IgD-negative memory B cell (primary cell): ENCODE measurements at places on chromosomes 13 and 19. TPM values are rescaled to one million over a fixed set of nuclear protein-coding genes. Genes with fewer than 3 reads are reported as not detected.

Gene ZIK1
- polyA plus RNA-seq = 9.9 TPM

Gene CERS4
- polyA plus RNA-seq = 38.0 TPM

Gene C19orf81
- 1.3 TPM for polyA plus RNA-seq

Gene GAPDHS
- polyA plus RNA-seq = not detected

Gene MCEMP1
- polyA plus RNA-seq = 0.73 TPM

Gene PEG3
- polyA plus RNA-seq = not detected

Gene RNF225
- polyA plus RNA-seq = not detected

Gene MYO1F
- 40.9 TPM for polyA plus RNA-seq

Gene ZNF836
- 14.0 TPM for polyA plus RNA-seq

Gene ADGRE3
- not detected for polyA plus RNA-seq

Gene KLK1
- polyA plus RNA-seq = 15.5 TPM

Gene FBXO46
- 23.7 TPM for polyA plus RNA-seq

Gene FXYD1
- polyA plus RNA-seq = 7.1 TPM

Gene SIAH3
- polyA plus RNA-seq = not detected

Gene NCCRP1
- not detected for polyA plus RNA-seq

Gene HCST
- polyA plus RNA-seq = 118 TPM

Gene TNNT1
- polyA plus RNA-seq = not detected

Gene PTGER1
- not detected for polyA plus RNA-seq

Gene TPRX2
- not detected for polyA plus RNA-seq

Gene ADAMTSL5
- polyA plus RNA-seq = 0.21 TPM

Gene STK11
- 14.9 TPM for polyA plus RNA-seq

Gene CRLF1
- 0.38 TPM for polyA plus RNA-seq

Gene SULT2A1
- not detected for polyA plus RNA-seq

Gene RFX2
- polyA plus RNA-seq = 3.1 TPM

Gene SYNE4
- not detected for polyA plus RNA-seq

Gene TEX26
- not detected for polyA plus RNA-seq

Gene ZNF136
- polyA plus RNA-seq = 21.9 TPM

Gene ZNF493
- polyA plus RNA-seq = 14.2 TPM

Gene ZNF677
- polyA plus RNA-seq = 8.7 TPM

Gene LRCH1
- 7.6 TPM for polyA plus RNA-seq

Gene KISS1R
- 3.9 TPM for polyA plus RNA-seq

Gene DYRK1B
- polyA plus RNA-seq = 16.9 TPM

Gene KCNC3
- polyA plus RNA-seq = not detected

Gene ZNF728
- not detected for polyA plus RNA-seq

Gene NFIX
- 0.09 TPM for polyA plus RNA-seq

Gene KLK6
- polyA plus RNA-seq = not detected

Gene ZNF573
- polyA plus RNA-seq = 10.0 TPM

Gene TEKTIP1
- not detected for polyA plus RNA-seq

Gene ELAVL3
- polyA plus RNA-seq = not detected

Gene CACNA1A
- polyA plus RNA-seq = 3.1 TPM

Gene ZNF470
- polyA plus RNA-seq = 2.1 TPM

Gene PRRG2
- 0.26 TPM for polyA plus RNA-seq

Gene BRSK1
- 0.34 TPM for polyA plus RNA-seq

Gene ANKRD24
- not detected for polyA plus RNA-seq

Gene PRDX2
- 195 TPM for polyA plus RNA-seq

Gene THAP8
- polyA plus RNA-seq = 5.6 TPM

Gene NKPD1
- not detected for polyA plus RNA-seq

Gene LINGO3
- polyA plus RNA-seq = 14.7 TPM

Gene IL27RA
- polyA plus RNA-seq = 58.3 TPM

Gene CLEC17A
- 27.0 TPM for polyA plus RNA-seq

Gene DLL3
- polyA plus RNA-seq = 1.5 TPM

Gene IGFL3
- not detected for polyA plus RNA-seq

Gene GPC6
- not detected for polyA plus RNA-seq
